Suprapubic skin (tissue), 4 donors: ENCODE measurements at places on chromosomes 2 and 18.

DNA sequence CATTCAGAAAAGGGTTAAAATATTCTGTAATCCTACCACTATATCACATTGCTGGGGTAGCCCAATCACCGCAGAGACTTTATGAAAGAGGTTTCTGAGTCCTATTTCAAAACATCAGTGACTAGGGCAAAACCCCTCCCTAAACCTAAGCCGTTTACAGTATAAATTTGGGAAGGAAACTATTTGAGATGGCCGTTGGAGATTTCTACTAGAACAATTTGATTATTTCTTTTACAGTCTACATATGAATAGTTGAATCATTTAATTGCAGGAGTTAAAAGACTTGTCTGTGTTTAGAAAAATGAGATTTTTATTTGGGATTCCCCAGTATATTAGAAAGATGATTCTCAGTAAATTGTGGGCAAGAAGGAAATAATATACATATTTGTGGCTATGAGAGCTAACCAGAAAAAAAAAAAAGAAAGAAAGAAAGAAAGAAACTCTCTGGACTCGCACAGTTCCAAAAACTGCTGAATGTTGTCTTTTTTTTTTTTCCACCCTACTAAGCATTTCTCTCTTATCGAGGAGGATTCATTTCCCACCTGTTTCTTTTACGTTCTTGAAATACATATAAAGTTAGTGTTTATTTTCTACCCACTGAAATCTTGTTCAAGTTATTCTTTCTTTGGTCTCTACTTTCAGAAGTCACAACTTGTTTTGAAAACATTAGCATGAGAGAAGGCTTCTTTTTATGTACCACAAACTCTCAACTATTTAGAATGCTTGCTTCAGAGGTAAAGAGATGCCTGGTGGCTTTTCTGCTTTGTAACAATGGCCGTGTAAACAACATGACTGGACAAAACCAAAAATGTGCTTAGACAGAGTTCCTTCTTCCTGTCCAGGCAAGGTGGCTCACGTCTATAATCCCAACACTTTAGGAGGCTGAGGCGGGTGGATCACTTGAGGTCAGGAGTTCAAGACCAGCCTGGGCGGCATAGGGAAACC, 65.9 kb downstream of the BCL2 start:
- no peak for DNase-seq

- no peak for DNase-seq
Observed at GRCh38 chr2:234478121-234478858, 18.6 kb downstream of the ARL4C start.

- no peak for DNase-seq
Observed at GRCh38 chr2:226514895-226515294, 284.7 kb downstream of the IRS1 start.

- no peak for DNase-seq
Observed at GRCh38 chr2:22359071-22359672, 1025.8 kb upstream of the KLHL29 start.

- DNase-seq = no peak
Observed at GRCh38 chr2:88448248-88448647, 4.2 kb downstream of the FOXI3 start.

- no peak for DNase-seq
Observed at GRCh38 chr2:236045251-236046235, 122.6 kb downstream of the GBX2 start.

DNA sequence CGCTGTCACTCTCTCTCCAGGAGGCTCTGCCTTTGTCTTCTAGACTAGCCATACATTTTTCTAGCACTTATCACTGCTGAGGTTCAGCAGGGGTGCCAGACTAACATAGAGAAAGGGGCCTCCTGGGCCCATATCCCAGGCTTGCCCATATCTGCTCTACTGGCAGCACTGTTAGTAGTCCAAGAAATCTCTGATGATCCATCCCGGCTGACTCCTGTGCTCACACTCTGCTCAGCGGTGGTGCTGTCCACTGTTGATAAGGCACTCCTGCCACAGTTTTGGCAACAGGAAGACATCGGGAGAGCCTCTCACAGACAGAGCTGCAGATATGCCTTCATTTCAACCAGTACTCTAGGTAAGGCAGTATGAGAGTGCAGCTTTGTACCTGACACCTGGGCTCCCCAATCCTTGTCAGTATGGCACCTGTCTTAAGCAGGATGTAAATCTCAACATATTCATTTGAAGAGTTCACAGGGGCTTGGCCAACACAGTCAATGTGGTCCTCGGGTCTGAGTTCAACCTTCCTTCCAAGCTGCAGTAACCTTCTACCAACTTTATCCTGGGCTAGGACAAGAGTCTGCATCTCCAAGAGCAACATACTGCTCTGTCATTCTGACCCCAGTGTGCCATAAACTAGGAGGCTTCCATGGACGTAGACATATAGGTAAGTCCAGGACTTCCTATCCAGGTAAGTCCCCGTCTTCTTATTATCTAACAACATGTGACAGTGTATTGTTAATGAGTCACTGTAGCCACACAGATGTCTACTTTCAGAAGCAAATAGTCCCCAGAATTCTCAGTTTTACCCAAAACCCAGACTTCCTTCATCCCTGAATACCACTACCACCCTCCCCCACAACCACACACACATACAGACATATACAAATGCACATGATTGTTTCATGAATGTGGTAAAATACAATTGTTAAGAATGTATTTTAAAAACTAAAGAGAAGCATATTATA, 16.2 kb downstream of the KLF7 start:
- DNase-seq = no peak

GRCh38 chr2:240155048-240155744, 14.7 kb upstream of the OTOS start:
- DNase-seq = no peak

DNA sequence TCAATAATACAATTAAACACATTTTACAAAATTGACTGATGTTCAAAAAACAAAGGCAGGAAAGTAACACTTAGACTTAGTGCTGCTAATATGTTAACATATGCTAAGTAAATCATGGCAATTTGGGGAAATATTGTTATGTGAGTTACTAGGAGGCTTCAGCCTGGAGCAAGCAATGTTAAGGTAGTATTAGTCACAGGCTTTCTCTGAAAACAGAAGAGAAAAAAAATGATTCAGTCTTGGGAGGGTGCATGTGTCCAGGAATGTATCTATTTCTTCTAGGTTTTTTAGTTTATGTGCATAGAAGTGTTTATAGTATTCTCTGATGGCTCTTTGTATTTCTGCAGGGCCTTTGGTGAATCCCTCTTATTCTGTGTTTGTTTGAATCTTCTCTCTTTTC, 345.8 kb upstream of the TFPI start:
- no peak for DNase-seq

DNA sequence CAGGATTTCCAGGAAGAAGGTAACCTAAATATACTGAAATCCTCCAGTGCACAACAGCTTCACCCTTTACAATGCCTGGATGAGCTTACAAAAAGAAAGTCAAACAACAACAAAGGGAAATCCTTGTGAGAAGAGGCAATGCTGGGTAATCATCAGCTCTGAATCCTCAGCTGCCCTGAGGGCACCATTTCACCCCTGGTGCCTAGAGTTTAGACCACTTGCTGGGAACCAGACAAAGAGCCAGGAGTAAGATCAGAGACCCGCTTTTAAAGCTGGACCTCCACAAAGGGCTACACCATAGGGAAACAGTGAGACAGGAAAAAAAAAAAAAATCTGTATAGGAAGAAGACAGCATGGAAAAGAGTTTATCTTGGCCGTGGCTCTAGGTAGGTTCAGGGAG, 97.0 kb downstream of the FOXI3 start:
- no peak for DNase-seq

DNA sequence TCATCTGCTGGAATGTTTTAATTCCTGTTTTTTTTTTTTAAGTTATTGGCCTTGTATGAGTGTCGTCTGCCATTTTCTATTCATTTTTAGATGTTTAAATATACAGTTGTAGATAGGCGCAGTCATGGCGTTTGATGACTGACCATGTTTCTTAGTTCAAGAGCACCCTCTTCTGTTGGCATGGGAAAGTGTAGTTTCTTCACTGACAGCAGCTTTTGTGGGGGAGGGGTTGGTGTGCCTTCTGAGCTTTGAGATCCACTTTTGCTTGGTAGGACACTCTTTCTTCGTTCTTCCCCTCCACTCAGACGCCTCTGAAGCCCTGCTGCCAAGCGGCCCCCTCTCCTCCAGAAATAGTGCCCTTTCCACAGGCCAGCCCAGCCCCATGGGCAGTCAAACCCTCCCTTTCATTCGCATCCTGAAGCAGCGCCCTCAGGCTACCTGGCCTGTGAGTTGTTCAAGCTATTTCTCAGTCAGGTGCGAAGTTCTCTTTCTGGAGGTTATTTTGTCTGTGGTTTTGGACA, 492.0 kb downstream of the TNS1 start:
- no peak for DNase-seq

GRCh38 chr2:118250001-118250400, 161.7 kb downstream of the INSIG2 start:
- no peak for DNase-seq

DNA sequence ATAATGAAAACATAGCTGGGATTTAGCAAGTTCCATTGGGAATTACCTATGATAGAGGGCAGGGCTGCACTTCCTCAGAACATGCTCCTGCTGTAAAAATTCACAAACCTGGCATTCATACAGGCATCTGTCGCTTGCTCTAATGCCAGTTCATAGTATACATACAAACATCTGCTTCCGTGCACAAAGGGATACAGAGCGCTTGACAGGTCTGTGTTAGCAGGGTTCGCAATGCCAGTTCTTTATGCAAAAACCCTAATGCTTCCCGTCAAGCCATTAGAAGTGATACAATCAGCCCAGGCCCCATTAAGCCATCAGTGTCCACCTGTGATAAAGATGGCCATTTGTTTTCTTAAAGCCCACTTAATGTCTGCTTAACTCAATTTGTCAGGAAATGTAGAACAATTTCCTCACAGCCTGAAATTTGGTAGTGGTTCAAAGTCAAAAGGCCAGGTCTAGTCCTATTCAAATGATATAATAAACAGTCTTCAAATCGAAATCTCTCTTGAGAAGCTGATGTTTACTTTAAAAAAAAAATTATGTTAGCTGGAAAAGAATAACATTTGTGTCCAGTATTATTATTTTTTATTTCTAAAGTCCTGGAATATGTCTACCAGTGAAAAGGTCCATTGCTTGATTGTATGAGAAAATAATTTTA, 556.3 kb downstream of the ARHGAP15 start:
- DNase-seq = no peak

- DNase-seq = no peak
Observed at GRCh38 chr2:191351921-191352320, 106.7 kb downstream of the MYO1B start.

GRCh38 chr2:200087451-200087850, 132.1 kb downstream of the MAIP1 start:
- no peak for DNase-seq

GRCh38 chr2:134246154-134246874, 7.6 kb upstream of the MGAT5 start:
- no peak for DNase-seq

GRCh38 chr2:54120950-54121349, 5.5 kb downstream of the ACYP2 start:
- DNase-seq = no peak

GRCh38 chr18:79818036-79818435, 20.3 kb downstream of the KCNG2 start:
- DNase-seq = no peak

- DNase-seq = no peak
Observed at GRCh38 chr18:13219593-13220159, 1.1 kb downstream of the LDLRAD4 start.

DNA sequence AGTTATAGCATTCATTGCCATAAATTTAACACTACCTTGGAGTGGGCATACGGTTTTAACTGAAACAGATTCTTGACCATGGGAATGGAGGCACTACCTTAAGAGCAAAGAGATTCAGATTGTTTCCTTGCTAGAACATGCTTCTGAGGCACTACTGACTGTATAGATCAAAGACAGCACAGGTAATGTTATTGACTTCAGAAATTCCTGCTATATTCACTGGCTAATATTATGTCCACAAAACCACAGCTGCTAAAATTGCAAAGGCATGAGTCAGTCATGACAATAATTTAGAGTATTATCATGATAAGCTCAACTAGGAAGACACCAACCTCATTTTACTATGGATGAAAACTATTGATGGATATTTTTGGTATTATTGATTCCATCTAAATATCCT, 39.4 kb downstream of the SLC8A1 start:
- DNase-seq = no peak

DNA sequence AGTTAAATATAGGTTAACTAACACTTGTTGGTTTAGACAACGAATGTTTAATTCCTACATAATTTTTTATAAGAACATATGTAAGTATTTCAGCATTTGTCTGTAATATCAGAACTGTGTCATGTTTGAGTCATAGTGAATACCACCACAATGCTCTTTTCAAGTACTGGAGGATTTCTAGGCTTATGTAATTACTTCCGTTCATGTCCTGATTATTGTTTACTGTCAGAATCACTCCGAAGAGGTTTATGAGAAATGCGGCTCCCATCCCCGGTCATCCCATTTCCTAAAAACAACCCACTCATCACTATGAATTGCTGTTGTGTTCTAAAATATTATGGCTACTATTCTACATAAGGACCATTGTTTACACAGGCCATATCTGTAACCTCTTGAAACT, 45.1 kb downstream of the CDH19 start:
- DNase-seq = no peak

- no peak for DNase-seq
Observed at GRCh38 chr2:223262946-223263345, 211.0 kb downstream of the KCNE4 start.

- no peak for DNase-seq
Observed at GRCh38 chr18:39799006-39799405, 2156.0 kb upstream of the PIK3C3 start.

GRCh38 chr2:112623913-112624777, 21.6 kb upstream of the SLC20A1 start:
- peak; percentile 81 for DNase-seq

GRCh38 chr2:96636551-96637171, 1.5 kb downstream of the KANSL3 start:
- no peak for DNase-seq

GRCh38 chr18:7923105-7923504, 356.0 kb downstream of the PTPRM start:
- DNase-seq = no peak

DNA sequence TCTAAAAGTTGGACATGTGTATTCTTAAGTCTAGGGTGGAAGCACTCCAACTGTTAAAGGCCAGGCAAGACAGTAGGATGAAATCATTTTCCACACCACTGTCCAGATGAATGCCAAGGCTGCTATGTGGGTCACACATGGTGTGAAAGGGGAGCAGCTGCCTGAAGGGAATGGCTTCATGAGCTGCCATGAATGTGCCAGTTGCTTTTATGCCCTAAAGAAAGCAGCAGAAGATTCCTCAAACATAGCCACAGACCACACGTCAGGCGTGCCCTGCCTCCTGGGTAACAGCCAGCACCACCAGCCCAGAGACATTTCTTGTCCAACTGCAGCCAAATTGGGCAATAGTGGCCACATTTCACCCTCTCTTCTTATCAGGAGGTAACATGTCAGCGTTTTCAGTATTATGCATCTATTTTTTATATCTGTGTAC, 130.2 kb downstream of the MTCL1 start:
- DNase-seq = no peak

- DNase-seq = no peak
Observed at GRCh38 chr18:32270341-32270740, 80.5 kb downstream of the MEP1B start.
